T47D (cell line): ENCODE measurements at places on chromosomes 1 and 21.

GRCh38 chr1:214993419-214993818 lies 89.1 kb upstream of the KCNK2 start:
- DNase-seq = no peak

DNA sequence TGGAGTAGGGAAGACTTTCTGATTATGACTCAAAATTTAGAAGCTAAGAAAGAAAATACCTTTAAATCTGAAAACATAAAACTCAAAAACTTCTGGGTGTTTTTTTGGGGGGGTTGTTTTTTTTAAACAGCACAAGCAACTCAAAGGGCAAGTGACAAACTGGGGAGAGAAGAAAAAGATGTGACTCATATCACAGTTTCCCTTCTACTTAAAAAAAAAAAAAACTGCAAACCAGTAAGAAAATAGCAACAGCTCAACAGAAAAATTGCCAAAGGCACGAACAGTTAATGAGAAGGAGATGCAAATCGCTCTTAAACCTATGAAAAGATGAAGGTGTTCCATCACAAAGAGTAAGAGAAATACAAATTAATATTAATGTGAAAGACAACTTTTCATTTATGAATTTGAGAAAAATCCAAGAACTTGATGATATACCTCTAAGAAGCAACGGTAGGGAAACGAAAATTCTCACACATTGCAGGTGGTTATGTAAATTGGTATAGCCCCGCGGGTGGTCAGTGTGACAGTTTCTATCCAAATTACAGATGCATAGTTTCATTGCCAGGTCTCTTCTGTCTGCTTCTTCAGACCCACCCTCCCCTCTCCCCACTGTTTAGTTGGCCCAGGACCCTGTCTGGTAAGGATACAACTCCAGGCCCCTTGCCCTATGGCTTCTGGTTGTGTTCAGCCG lies 9.0 kb downstream of the IFNAR2 start:
- DNase-seq = no peak

DNA sequence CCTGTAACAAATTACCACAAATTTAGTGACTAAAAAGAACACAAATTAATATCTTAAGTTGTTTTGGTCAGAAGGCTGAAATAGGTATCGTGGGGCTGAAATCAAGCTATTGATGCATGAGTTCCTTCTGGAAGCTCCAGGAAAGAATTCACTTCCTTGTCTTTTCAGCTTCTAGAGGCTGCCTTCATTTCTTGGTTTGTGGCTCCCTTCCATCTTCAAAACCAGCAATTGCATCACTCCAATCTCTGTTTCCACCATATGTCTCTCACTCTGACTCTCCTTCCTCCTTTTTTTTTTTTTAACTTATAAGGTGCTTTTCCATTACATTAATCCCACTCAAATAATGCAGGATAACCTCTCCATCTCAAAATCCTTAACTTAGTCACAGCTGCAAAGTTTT lies 78.4 kb downstream of the OLFM3 start:
- DNase-seq = no peak

GRCh38 chr1:242673652-242674051 lies 149.2 kb upstream of the PLD5 start:
- DNase-seq = no peak

DNA sequence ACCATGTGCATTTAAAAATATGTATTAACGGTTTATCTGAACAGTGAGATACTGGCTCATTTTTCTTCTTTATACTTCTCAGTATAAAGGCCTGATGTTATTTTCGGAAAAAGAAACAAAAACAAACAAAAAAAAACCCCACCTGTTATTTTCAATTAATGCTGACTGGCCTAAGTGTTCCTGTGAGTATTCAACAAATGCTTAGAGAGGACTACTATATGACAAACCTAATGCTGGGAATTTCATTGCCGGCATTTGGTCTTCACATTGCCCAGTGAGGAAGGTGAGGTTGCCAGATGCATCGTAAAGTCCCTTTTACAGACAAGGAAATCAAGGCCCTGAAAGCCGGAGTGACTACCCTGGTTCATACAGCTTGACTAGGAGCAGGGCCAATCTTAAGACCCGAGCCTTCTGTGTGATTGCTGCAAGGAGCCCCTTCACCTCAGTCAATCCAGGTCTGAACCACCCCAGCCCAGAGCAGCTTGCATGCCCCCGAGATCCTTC lies 599 bp downstream of the MRPL24 start:
- DNase-seq = no peak

GRCh38 chr1:53249706-53250105 lies 11.4 kb upstream of the MAGOH start:
- no peak for DNase-seq

GRCh38 chr1:8701794-8702471 lies 115.5 kb downstream of the RERE start:
- peak; percentile 85 for DNase-seq

- no peak for DNase-seq
These were observed 66.9 kb upstream of the MAP1LC3C start for GRCh38 chr1:242065813-242066212.

DNA sequence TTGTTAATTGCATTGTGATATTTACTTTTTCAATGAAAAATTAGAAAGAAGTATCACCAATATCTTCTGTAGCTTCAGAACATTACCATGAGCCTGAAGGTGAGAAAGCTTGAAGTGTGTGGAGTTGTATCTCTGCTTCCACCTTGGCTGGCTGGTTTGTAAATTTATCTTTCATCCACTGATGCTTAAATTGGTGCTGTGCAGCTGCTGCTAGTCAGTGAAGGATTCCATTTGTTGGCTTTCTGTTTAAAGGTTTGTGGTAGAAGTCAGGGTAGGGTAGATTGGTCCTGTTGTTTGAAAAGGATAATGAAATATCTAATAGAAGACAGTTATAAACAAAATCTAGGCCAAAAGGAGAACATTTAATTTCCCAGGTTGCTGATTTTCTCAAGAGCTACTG lies 105.7 kb downstream of the C1orf21 start:
- DNase-seq = no peak

GRCh38 chr1:217535601-217536377 lies 95.1 kb downstream of the GPATCH2 start:
- DNase-seq = no peak

DNA sequence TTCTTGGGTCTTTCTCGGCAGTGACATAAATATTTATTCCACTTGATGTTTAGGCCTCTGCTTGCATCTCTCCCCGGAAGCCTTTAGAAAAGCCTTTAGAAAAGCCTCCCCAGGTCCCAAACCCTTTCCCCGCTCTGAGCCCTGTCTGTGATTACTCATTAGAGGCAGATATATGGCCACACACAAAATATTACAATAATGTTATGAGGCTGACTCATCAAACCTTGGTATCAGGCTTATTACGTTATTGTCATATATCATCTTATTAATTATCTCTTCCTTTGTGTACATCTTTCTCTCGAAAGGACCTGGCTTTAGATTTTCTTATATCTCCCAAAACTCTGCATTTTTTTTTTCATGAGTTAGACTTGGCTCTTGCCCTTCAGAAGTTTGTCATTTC lies 69.5 kb downstream of the FGGY start:
- DNase-seq = no peak

GRCh38 chr1:189960769-189961168 lies 516.9 kb downstream of the BRINP3 start:
- no peak for DNase-seq

- DNase-seq = no peak
These were observed 11.0 kb downstream of the GSTM5 start for GRCh38 chr1:109722908-109723691.

DNA sequence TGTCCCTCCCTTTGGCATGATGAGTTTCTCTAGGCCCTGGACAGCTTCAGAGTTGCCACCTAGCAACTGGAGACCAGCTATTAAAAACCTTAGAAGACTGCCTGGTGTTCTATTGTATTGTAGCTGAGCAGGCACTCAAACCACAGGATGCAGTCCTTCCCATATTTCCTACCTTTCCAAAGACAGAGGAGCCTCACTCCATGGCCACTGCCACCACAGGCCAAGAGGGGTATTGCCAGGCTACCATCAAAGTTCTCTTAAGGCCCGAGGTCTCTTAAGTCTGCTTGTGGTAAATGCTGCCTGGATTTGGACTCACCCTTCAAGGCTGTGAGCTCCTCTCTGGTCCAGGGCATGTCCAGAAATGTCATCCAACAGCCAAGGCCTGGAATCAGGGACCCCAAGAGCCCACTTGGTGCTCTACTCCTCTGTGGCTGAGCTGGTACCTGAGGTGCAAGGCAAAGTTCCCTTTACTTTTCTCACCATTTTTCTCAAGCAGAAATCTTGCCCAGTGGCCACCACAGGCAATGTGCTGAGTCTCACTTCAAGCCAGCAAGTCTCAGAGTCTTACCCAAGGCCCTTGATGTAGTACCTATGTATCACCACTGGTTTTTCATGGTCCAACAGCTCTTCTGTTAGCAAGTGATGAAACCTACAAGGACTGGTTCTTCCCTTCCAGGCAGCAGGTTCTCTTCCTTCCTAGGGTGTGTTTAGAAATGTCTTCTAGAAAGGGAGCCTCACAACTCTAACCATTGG lies 269.4 kb downstream of the AMY1C start:
- no peak for DNase-seq

DNA sequence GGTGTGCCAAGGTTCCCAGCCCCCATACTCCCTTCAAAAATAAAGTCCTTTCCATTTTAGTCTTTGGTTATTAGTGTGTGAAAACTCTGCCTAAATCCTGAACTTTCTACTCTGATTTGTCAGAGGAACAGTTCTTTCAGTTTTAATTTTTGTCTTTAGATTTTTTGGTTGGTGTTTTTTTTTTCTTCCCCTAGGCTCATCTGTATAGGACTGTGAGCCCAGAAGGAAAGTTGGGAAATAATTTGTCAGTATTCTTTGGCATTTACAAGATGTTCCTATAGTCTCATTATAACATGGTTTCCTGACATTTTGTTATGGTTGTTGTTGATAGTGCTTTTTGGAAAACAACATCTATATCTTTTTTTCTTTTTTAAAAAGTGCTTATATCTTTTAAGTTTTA lies 38.0 kb downstream of the LAMC1 start:
- DNase-seq = no peak

GRCh38 chr1:219659005-219659600 lies 46.2 kb upstream of the ZC3H11B start:
- no peak for DNase-seq

DNA sequence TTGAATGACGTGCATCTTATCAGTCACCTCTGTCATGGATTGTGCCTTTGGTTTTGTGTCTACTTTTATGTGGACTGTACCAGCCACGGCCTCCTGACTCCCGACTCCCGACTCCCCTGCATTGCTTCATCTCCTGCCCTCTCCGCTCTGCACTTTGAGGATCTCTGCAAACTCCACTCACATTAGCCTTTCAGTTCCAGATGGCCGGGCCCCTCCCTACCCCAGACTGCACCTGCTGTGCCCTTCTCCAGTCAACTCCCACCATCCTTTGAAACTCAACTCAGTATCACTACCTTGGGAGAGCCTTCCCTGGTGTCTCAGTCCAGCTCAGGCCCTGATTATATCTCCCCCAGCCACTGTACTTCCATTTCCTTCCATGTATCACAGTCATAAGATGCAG lies 71.4 kb downstream of the MDM4 start:
- no peak for DNase-seq

DNA sequence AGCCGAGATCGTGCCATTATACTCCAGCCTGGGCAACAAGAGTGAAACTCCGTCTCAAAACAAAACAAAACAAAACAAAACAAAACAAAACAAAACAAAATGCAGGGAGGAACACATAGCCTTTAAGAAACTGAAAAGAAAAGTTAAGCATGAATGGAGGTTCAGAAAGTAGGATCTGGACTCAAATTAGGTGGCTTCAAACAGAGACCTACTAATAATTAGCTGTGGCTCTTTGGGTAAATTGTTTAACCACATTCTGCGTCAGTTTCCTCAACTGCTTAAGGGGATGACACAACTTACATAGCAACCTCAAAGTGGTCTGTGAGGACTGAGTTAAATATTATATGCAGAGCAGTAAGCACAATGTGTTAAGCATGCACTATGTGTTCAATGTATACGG lies 458.2 kb downstream of the ADGRL2 start:
- no peak for DNase-seq

DNA sequence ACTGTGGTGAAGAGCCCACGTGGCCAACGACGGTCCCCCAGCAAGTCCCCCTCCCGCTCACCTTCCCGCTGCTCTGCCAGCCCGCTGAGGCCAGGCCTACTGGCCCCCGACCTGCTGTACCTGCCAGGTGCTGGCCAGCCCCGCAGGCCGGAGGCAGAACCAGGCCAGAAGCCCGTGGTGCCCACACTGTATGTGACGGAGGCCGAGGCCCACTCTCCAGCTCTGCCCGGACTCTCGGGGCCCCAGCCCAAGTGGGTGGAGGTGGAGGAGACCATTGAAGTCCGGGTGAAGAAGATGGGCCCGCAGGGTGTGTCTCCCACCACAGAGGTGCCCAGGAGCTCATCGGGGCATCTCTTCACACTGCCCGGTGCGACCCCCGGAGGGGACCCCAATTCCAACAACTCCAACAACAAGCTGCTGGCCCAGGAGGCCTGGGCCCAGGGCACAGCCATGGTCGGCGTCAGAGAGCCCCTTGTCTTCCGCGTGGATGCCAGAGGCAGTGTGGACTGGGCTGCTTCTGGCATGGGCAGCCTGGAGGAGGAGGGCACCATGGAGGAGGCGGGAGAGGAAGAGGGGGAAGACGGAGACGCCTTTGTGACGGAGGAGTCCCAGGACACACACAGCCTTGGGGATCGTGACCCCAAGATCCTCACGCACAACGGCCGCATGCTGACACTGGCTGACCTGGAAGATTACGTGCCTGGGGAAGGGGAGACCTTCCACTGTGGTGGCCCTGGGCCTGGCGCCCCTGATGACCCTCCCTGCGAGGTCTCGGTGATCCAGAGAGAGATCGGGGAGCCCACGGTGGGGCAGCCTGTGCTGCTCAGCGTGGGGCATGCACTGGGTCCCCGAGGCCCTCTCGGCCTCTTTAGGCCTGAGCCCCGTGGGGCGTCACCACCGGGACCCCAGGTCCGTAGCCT lies 46.8 kb downstream of the TRIM11 start:
- DNase-seq = no peak

DNA sequence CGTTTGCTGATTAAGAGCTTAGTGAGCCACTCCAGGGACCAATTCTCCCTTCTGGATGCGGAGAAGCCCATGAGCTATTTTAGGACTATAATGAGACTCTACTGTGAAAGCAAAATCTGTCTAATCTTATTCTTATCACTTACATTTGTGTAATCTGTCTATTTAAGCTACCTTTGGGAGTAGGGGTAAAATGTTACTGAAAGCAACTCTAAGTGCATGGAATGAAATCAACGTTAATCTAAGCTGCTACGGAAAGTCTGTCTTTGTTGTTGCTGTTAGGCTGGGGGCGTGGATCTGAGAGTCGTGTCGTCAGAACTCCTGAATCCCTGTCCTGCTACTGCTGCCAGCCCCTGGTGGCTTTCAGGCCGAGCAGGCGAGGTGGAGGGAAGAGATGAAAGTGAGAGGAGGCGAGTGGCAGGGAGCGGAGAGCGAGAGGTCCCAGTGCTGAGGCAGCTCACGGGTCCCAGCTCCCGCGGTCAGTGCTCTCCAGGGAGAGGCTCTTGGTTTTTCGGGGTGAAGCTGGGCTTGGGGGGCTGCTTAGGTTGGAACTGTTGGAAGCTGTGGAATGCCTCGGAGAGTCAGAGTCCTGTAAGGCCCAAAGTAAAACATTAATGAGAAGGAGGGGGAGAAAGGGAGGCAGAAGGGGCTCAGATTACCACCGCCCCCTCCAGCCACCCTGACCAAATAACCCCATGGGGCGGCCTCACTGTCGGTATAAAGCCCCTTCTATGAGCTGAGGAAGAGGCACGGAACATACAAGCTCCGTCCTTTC lies 53.9 kb downstream of the COQ8A start:
- DNase-seq = no peak
